ENCODE measurements at places on chromosomes 1 and 21.

DNA sequence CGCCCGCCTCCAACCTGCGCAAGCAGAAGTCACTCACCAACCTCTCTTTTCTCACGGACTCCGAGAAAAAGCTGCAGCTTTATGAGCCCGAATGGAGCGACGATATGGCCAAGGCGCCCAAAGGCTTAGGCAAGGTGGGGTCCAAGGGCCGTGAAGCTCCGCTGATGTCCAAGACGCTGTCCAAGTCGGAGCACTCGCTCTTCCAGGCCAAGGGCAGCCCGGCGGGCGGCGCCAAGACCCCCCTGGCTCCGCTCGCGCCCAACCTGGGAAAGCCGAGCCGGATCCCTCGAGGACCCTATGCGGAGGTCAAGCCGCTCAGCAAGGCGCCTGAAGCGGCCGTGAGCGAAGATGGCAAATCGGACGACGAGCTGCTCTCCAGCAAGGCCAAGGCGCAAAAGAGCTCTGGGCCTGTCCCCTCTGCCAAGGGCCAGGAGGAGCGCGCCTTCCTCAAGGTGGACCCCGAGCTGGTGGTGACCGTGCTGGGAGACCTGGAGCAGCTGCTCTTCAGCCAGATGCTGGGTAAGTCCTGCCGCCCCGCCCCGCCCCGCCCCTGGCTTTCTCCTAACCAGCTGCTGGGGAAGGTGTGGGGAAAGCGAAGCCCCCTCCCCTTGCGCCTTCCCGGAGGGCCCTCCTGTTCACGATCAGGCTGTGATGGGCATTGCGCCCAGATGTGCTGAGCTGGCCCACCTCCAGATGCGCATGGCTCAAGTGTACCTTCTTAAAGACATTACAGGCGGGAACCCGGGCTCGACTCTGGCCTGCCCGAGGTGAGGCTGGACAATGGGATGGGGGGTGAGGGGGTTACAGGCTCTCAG is 110.2 kb downstream of the NAV1 start:
- DNase-seq, result peak; percentile 91

DNA sequence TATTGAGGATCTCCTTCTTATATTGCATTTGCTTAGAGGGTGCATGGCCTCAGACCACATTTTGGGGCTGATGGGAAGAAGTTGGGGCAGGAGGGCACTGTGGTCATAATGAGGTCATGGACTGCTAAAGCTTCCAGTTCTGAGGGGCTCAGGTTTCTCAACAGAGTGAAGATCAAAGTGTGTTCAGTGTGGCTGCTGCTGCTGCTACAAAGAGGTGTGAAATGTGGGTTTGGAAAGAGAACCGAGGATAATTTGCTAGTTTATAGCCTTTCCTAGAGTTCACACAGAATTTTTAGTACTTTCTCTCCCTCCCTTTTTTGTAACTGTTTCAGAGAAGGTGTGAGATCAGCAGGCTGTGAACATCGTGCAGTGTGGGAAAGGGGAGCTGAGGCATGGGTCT is 73.3 kb downstream of the CACNA1E start:
- no peak for DNase-seq

DNA sequence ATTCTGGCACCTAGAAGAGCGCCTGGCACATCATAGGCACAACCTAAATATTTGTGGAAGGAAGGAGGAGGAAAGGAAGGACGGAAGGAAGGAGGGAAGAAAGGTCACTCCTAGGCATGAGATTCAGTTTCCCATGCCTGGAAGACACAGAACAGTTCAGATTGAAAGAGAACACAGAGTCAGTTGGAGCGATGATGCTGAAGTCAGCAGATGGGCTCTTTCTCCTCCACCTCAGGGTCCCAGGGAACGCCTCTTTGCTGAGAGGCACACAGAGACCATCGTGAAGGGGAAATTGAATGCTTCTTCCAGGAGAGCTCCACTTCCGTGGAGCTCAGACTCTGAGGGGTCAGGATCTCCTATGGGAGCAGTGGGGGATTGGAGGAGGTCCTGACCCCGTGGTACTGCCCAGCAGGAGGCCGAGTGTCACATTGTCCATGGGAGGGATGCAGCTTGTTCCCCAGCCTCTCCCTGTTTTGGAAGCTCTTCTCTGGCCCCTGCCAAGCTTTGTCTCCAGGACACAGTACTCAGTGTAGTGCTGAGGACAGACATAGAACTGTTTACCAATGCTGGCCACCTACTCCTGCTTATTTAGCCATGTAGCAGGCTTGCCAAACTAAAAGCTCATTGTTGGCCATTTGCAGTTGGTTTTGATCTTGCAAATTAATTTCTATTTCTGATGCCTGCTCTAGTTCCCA is 2.4 kb downstream of the MYBPHL start:
- no peak for DNase-seq

DNA sequence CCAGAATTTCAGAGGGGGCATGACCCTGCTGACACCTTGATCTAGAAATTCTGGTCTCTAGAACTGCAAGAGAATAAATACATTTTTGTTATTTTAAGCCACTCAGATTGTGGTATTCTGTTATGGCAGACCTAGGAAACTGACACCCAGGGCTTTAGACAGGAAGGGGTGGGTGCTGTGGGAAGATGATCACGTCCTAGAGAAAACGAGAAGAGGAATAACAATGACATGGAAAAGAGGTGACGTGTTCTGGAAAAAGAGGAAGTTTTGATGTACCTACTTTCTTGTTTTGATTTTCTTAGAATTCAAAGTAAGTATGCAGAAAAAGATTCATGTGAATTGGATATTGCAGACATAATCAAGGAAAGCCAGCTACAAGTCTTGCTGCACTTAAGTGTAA is 232.9 kb upstream of the RUNX1 start:
- DNase-seq, result no peak

DNA sequence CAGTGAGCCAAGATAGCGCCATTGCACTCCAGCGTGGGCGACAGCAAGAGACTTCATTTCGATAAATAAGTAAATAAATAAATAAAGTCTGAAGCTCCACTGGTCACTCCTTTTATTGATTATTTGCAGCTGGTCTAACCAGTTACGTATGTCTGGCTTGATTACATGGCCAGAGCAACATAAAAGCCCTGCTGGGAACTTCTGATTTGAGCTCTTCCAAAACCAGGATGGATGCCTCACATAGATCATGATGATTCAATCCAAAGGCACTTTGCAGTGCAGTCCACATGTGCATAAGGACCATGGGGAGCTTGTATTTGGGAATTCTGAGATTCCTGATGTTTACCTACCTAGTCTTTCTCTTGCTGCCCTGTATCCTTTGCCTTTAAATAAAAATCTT is 24.0 kb downstream of the NSUN4 start:
- DNase-seq, result no peak

DNA sequence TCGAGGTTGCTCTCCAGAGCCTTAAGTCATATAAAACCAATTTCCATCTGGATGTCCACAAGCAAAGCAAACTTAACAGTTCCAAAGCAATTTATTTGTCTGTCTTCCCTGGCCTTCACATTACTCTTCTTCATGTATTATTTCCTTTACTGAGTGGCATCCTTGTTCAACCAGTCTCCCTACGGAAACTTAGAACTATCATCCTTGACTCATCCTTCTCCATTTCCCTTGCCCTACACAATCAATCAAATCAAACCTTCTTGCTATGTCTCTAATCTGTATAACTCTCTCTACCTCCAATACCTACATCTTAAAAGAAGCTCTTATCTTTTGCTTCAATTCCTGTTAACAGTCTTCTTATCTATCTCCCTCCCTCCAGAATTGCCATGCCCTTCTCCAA is 25.4 kb downstream of the EGLN1 start:
- no peak for DNase-seq

DNA sequence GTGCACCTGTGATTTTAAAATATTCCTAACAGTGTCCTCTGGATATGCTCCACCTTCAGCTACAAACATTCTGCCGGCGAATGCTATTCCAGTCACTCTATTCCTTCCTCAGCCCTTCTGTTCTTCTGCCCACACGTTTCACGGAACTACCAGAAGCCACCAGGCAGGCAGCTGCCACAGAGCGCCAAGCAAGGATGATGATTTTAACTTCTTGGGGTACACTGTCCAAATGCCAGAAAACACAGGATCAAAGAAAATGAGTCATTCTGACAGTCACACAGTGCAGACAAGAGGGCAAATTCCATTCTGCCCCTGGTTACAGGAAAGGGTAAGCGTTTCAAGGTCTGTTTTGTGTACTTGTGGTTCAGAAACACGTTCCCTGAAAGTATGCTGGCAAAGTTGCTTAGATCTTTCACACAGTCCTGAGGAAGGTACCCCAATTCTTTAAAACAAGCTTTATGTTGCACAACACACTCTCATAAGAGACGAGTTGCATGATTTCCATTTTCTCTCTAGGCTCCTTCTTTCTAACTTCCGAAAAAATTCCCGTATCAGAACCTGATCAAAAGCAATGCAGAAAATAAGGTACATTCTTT is 508.3 kb upstream of the PKN2 start:
- no peak for DNase-seq
